LNCaP clone FGC (cell line): ENCODE measurements at places on chromosomes 5 and 9.

GRCh38 chr5:21834863-21835262 lies 1018.3 kb downstream of the CDH12 start:
- DNase-seq = no peak

DNA sequence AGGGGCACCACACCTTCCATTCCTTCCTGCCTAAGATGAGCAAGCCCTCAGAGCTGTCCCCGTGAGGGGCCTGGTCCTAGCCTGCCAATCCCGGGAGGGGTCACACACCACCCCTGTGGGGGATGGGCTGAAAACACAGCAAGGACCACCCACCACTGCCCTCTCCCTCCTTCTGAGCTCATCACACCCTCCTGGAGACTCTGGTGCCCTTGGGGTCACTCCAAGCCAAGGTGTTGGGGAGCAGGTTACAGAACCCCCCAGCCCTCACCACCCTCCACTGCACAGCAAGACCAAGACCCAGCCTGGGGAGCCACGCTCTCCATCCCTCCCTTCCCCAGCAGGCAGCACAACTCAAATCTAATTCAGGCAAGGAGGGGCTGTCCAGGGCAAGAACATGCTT lies 60.5 kb upstream of the PPP1R26 start:
- no peak for DNase-seq

DNA sequence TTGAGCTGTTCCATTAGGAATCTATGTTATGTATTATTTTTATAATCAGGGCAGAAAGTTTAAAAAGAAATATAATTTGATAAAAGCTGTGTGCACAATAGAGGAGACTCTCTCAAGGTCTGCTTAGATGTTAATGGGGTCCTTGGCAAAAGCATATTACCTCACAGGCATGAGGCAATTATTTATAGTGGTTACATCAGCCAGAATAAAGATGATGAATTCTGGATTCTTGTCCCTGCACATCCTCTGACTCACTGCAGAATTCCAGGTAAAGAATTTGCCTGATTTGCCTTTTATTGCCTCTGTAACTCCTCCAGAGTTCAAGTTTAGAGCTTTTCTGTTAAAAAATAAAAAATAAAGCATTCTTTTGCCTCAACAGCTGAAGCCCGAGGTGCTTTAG lies 253.6 kb downstream of the MAST4 start:
- no peak for DNase-seq

GRCh38 chr5:92552206-92553160 lies 1028.5 kb downstream of the NR2F1-AS1 start:
- peak; percentile 62 for DNase-seq

- DNase-seq = no peak
Observed at GRCh38 chr5:1338506-1339070, 6.3 kb downstream of the CLPTM1L start.

- DNase-seq = no peak
Observed at GRCh38 chr9:80157561-80157983, 585.8 kb downstream of the TLE4 start.

- no peak for DNase-seq
Observed at GRCh38 chr5:41048986-41049385, 22.2 kb downstream of the MROH2B start.

DNA sequence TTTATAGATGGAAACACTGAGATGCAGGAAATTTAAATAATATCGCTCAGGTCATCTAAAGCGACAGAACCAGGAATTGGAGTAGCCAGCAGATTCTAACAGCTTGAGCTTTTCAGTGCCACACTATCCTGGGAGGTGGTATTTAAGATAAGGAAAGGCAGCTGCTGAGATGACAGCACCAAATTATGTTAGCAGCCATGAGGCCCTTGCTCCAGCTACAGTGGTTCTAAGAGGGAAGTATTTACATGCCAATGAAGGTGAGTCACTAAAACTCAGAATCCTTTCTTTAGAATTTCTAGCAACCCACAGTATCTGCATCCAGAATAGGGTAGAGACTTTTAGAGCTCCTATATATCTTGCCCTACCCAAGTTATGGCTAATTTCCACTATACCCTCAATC lies 127.0 kb upstream of the VLDLR start:
- DNase-seq = no peak

GRCh38 chr9:4425319-4426045 lies 64.8 kb upstream of the SLC1A1 start:
- DNase-seq = no peak

GRCh38 chr5:143065185-143065965 lies 295.2 kb downstream of the ARHGAP26 start:
- no peak for DNase-seq

DNA sequence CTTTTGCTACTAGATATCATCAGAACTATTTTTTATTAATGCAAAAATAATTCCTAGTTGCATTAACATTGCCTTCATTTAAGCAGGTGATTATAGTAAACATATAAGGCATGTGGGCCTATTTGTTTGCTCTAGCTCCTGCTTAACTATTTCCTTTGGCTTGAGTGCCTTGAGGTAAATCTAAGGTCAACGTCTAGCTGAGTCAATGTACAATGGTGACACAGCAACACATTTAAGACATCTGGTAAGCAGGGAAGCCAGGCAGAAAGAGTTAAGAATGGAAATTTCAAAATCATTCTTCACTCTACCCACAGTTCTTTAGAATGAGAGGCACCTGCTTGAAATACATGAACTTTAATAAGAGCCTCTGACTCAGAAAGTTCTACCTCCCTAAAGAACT lies 111.9 kb upstream of the FST start:
- DNase-seq = peak; percentile 75

DNA sequence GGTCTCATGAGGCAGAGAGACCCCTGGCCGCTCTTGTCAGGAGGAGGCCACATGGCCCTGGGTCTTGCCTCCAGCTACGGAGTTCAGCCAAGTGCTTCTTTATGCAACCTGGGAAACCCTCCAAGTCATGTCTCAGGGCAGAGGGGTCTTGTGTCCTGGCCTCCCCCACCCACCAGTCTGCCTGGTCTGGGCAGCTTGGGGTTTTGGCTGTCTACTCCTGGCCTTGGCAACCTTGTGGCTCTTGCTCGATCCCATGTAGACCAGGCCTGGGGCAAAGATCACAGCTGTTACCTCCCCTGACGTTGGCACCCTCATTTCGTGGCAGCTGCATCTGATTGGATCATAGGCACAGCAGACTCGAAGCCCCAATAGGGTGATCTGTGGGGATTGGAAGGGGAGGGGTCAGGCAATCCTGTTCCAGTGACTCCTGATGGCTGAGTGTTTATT lies 28.4 kb downstream of the JADE2 start:
- DNase-seq = no peak

- no peak for DNase-seq
Observed at GRCh38 chr5:18043344-18043743, 409.1 kb downstream of the TAF11L14 start.

- DNase-seq = no peak
Observed at GRCh38 chr5:123787635-123788034, 275.7 kb downstream of the CSNK1G3 start.

- DNase-seq = no peak
Observed at GRCh38 chr9:124618476-124618875, 111.3 kb upstream of the NR5A1 start.

- no peak for DNase-seq
Observed at GRCh38 chr5:168317521-168318147, 26.2 kb downstream of the WWC1 start.

DNA sequence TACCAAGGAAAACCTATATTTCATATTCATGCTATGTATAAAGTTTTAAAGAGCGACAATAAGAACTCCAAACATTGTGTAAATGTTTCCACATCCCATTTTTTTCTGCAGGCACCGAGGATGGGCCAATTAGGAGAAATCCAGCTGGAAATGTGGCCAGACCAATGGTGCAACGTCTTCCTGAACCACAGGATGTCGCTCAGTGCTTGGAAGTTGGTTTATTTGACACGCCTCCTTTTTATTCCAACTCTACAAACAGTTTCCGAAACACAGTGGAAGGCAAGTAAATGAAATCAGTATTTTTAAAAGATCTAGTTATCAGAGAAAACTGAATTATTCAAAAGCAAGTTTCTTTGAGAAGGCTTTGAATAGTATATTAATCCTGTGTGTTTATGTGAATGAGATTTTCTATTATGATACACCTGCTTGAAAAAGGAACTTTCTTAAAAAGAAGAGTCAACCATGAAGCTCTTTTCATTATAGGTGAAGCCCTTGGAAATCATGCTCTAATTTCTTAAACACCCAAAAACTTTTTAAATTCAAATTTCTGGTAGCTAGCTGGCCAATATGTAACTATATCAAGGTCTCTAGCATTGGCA lies 9.1 kb downstream of the TYRP1 start:
- DNase-seq = peak; percentile 66

DNA sequence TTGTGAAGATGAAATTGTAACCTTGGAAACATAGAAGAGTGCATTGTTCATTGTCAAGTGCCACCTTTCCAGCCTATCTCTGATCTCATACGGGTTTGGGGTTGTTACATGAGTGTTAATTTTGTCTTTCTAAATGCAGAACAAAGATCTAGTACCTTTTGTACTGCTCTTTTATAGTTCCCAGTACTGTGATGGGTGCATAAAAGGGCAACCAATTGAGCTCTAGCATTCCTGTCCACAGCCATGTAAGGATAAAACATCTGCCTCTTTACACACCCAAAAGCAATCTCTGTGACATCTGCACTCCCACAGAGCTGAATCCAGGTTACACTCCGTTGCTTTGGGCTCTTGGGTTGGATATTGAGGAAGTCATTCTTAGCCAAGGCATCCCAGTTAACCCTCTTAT lies 255.2 kb downstream of the SGCD start:
- DNase-seq = no peak

DNA sequence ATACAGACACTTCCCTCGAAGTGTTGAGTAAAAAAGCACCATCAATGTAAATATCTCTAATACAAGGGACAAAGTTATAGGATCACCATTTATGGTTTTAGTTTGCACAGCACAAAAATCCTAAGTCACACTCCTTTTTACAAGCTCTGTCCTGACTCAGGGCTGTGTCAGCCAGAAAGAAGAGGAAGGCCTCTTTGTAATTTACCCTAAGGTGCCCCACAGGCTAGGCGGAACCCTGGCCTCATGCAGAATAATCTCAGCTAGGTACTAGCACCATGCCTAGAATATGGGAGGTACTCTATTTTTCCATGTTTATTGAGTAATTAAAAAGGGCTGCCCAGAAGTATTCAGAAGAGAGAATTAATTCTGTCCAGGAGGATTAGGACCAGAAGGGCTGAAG lies 36.9 kb downstream of the HAVCR1 start:
- DNase-seq = no peak

DNA sequence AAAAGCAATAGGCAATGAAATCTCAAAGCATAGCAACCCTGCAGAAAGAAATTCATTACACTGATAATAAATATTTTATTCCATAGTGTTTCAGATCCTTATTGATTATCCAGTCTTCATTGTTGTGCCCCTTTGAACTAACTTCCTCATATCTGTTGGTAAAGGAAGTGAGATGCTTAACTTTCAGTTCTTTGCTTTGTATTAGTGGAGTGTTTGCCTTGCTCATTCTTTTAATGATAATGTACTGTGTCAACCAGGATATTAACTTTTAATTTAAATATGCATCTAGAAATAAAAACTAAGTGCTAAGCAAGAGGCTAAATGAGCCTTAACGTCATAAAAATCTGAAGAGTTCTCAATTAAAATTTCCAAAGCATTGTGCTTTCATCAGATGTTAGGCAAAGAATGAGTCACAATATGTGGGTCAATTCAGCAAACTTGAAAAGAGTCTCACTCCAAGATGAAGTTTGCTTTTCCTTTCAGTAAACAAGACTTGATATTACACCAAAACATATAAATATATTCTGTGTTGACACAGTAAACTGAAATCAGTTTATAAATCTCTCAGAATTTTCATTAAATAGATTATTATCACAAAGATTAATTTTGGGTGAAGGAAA lies 105.9 kb downstream of the GIN1 start:
- peak; percentile 42 for DNase-seq

GRCh38 chr5:39209924-39210323 lies 9.4 kb downstream of the FYB1 start:
- no peak for DNase-seq

- no peak for DNase-seq
Observed at GRCh38 chr5:139458580-139459407, 3.7 kb downstream of the ECSCR start.

DNA sequence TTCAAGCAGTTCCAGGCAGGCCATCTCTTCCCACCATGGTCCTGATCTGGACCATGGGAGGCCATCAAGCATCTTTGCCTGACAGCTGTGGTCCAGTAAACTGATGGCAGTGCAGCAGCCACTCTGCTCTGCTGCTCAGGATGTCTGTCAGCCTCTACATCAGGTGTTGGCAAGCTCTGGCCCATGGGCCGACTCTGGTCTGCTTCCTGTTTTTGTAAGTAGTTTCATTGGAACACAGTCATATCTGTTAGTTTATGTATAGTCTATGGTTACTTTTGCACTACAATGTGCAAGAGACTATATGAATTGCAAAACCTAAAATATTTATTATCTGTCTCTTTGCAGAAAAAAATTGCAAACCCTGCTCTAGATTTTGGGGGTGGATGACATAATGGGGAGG lies 225.0 kb downstream of the KCTD16 start:
- no peak for DNase-seq

DNA sequence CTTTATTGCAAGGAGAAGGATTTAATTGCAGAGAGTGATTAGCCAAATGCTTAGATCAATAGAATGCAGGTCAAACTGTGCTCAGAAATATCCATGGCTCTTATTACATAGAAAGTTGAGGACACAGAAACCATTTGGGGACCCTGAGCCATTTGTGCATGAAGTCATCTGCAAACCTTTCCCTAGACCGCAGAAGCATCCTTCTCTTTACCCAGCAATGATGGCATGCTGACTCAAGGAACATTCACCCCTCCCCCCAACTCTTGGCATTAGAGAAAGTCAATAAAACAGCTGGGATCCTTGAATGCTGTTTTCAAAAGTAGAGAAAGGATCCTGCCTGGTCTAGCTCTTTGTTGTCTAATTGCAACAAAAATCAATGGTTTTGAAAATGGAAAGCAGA lies 73.5 kb downstream of the PPP2R2B start:
- no peak for DNase-seq

DNA sequence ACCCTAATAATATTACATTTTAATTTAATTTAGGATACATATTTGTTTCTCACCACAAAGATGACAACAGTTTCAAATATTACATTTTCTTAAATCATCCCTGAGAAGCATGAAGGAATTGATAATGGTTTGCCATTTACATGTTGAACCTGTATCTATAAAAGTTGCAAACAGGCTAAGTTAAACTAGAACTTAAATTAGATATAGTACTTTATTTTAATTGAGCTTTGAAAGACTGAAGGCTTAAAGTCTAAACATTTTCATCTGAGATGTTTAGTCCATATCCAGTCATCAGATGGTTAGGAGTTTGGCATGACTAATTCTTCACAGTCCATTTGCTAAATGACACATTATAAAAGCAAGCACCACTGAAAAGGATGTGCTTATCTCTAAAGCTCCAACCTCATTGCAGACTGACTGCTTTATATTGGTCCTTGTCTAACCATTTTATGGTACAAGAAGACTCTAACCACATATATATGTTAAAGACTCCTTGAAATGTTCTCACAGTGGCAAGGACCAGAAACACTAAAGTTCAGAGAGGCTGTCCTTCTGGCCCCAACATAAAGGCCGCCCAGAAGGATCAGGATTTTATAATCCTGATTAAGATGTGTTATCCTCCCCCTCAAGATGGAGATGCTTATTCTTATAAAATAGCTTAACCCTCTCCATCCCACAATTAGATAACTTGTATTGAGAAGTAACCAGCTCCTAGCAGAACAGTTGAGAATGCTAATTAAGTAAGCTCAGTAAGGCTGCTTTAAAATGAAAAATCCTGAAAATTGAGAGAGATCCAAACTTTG lies 25.8 kb downstream of the WNT8A start:
- no peak for DNase-seq

GRCh38 chr9:77486968-77487367 lies 161.2 kb downstream of the GNA14 start:
- no peak for DNase-seq

- no peak for DNase-seq
Observed at GRCh38 chr9:97714435-97714834, 17.3 kb upstream of the XPA start.
